ENCODE measurements at places on chromosomes 6 and 20. TPM values are rescaled to one million over a fixed set of nuclear protein-coding genes. Genes with fewer than 3 reads are reported as not detected.

DNA sequence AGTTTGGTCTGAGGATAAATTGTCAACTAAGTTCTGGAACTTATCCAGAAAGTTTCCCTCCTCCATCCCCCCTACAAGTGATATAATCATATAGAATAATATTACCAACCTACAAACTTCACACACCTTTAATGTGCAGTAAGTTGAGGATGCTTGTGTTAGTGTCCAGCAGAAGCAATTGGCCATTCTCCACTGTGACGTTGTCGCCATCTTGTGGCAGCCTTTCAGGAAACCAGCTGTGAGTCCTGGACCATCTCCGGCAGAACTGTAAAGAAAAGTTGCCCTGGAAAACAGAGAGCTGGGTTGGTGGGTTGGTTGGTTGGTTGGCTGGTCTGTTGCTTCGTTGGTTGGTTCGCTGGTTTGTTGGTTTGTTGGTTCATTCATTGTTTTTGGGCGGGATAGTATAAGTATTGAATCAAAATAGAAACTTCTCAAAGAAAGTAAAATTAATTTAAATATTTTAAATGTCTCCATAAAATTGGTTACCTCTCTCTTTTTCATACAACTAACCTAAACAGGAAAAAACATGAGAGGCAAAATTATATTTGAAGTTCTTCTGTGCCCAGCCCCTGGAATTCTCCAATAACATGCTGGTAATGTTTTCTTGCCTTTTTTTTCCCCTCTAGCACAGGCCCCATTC lies 127.5 kb downstream of the PKHD1 start:
- DNase-seq = peak; percentile 84

DNA sequence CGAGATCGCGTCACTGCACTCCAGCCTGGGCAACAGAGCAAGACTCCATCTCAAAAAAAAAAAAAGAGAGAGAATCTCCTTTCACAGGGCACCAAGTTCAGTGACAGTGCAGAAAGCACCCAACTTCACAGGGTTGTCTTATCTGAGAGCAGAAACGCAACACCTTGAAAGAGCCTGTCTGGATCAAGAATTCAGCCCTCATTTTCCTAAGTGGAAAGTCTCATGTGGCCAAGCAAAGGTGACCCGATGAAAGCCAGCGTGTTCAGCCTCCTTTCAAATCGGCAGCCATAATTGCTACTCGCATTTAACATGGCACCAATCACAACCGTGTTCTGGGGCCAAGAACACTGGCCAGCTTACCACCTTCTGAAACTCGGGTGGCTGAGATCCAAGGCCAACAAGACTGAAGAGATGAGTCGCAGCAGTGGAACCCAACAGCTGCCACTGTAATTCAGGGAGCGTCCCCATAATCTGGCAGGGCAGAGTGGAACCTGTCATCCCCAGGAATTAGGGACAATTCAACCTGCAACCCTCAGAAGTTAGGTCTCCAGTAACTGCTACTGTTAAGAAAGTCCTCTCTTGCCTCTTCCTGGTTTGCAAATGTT lies 536.7 kb upstream of the JARID2 start:
- DNase-seq = no peak

DNA sequence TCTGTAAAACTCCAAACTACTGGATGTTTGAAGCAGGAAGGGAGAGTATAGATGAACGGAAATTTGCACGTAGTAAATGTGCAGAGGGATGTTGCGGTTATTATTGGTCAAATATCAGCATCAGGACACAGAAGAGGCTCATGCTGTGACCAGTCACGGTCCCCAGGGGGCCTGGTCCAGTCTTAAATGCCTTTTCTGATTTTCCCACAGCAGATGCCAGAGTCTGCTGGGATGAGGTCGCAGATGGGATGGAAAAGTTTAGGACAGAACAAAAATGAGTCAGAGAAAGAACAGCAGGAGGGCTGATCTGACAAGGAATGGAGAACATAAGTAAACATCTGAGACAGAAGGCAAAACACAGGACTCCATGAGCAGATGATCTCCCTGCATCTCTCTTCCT lies 11.7 kb upstream of the SIRPG start:
- DNase-seq = peak; percentile 52

GRCh38 chr6:90569223-90569622 lies 17.6 kb downstream of the MAP3K7 start:
- DNase-seq = no peak

DNA sequence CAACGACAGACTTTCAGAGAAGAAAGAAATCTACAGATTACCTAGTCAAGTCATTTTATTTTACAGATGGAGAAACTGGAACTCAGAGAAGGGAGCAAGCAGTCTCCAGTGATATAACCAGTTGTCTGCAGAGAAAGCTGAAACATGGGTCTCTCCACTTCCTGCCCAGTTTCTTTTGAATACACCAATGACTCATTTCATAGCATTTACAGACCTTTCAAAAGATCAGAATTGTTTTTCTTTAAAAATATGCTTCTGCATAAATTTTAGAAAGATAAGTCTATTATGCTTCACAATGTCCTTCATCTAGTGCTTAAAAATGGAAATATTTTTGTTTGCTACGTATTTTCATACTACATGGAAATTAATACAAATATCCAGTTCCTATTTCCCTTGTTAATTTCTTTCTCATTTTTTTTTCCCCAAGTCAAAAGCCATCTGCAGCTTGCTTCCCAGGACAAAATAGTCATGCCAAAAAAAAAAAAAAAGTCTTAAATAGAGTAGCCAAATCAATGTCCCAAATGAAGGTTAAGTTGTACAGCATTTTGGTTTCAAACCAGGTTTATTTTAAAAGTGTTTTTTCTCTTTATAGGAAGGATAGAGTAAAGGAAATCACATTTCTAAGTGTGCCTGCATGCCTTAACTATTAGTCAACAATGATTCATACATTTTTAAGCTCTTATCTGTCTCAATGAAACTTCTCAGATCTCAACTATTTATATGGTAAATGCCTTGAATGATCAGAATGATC lies 36.9 kb downstream of the ARHGAP18 start:
- DNase-seq = no peak

- peak; percentile 79 for DNase-seq
These were observed 508 bp downstream of the NOP56 start for GRCh38 chr20:2652724-2653555.

GRCh38 chr20:389220-389619 lies 8.7 kb downstream of the TRIB3 start:
- DNase-seq = no peak

DNA sequence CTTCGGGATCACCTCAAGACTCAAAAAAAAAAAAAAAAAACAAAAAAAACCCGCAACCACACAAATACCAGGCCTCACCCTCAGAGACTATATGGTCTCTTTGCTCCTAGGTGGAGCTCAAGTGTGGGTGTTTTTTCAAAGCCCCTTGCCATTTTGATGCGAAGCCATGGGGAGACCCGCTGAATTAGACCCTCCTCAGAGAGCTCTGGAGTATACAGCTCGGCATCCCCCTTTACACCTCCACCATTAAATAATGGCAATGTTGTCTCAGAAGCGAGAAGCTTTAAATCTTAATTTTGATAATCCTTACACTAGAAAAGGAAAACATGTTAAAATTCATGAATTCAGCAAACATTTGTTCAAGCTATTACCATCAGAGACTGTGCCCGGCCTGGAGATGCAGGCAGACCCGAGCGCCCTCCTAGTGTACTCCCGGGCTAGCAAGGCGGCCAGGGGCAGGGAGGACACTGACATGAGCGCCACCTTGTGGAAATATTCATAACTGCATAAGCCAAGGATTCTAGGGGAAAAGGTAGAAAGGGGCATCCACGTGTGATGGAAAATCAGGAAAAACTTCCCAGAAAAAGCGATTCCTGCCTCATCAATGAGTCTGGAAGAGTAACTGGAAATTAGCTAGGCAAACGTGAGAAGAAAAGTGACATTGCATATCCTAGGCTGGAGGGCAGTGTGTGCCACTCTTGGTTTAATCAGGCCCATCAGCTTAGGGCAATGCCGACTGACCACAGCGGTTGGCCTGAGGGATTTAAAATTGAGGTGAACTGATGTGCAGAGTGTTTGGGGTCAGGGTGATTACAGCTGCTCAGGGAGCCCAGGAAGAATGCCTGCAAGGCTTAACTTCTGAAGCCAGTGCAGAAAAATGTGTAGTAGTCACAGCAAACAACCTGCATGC lies 72.5 kb downstream of the B3GAT2 start:
- peak; percentile 68 for DNase-seq

DNA sequence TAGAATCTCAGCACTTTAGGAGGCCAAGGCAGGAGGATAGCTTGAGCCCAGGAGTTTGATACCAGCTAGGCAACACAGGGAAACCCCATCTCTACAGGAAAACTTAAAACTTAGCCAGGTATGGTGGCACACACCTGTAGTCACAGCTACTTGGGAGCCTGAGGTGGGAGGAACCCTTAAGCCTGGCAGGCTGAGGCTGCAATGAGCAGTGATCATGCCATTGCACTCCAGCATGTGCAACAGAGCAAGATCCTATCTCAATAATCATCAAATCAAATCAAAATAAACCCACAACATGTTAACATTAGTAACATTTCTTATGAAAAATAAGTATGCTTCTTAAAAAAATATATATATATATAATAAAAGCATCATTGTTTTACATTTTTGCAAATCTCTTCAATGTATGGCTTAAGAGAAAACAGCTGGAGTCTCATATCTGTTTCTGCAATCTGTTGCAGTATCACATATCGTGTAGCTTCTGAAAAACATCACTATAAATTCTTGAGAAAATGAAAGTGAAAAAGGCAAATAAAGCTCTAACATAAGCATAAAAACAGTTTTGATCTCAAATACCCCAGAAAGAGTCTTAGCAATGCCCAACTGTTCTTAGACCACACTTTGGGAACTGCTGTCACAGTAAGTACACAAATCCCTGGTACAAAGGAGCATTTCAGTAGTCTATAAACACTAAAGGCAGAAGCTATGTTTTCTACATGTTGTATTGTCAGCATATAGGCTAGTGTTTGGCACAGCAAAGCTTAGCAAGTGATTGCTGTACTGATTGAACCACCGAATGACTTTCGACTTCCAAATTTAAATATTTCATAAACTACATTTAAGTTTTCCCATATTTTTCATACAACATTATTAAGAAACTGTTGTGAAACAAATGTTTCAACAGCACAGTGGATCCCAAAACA lies 8.0 kb downstream of the MMUT start:
- DNase-seq = no peak

GRCh38 chr6:163525926-163526325 lies 111.4 kb downstream of the QKI start:
- no peak for DNase-seq

GRCh38 chr6:63795006-63795405 lies 159.4 kb downstream of the PHF3 start:
- no peak for DNase-seq

- no peak for DNase-seq
These were observed 150.4 kb upstream of the GGTLC1 start for GRCh38 chr20:24138951-24139350.

- no peak for DNase-seq
These were observed 36.0 kb downstream of the ANKS1A start for GRCh38 chr6:34924831-34925625.

DNA sequence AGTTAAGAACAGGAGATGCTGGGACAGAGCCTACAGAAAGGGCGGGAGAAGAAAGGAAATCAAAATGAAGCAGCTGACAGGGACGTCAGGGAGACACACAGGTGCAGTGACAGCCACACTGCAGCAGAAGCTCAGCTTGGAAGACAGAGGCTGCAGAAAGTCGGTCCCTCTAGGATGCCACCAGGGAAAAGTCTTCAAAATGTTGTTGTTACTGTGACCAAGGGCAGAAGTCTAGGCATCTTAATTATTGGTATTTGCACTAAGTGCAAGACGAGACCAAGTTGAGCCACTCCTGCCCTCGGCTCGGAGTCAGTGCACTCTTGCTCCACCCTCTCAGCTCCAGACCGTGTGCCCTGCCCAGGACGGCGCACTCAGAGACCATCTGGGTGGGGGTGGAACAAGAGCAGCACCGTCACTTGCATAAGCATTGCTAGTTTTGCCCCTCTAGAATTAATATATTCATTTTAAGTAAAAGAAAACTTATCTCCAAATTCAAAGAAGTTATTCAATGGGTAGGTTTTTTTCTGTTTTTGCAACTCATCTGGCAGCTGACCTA lies 2.6 kb downstream of the PRR18 start:
- no peak for DNase-seq

DNA sequence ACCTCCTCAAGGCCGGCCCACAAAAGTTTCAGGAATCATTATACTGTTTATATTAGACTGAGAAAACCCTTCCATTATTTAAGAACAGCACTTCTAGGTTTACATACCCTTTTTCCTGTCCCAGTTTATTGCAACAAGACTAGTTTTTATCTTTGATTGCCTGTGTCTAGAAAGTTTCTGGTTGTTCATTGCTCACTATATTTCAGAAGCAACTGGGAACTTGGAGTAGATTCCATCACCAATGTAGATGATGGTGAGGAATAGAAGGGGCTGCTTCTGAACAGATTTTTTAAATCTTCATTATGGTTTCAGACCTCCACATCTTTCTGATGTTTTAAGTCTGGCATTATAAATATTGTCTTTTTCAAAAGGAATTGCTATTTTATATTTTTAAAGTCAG lies 93.0 kb downstream of the BCAS1 start:
- DNase-seq = no peak

DNA sequence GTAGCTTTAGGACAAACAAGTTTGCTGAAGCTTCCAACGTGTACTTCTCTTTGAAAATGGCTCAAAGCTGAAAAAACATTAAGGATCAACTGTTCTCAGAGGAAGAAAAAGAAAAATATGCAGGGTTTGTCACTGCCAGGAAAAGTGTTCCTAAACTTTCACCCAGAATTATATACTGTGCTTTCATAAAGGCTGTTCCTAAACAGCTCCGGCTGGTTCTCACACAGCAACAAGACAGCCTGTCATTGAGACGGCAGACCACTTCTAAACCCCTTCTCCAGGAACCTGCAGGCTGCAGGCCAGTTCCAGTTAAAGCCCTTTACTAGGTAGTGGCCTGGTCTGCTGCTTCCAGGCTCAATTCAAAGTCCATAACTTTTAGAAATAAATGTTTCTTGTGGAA lies 97.4 kb upstream of the SOX4 start:
- DNase-seq = no peak

- DNase-seq = no peak
These were observed 117.9 kb downstream of the JAG1 start for GRCh38 chr20:10555865-10556308.

IL17A gene
- total RNA-seq = not detected

ANKRD6 gene
- 31.9 TPM for total RNA-seq

GPX5 gene
- total RNA-seq = not detected

MMP24 gene
- 19.0 TPM for total RNA-seq

C20orf204 gene
- 3.9 TPM for total RNA-seq

TOP1 gene
- total RNA-seq = 68.7 TPM

NFATC2 gene
- total RNA-seq = not detected
